Suppressor macrophage (primary cell): ENCODE measurements at places on chromosomes 13 and 19.

DNA sequence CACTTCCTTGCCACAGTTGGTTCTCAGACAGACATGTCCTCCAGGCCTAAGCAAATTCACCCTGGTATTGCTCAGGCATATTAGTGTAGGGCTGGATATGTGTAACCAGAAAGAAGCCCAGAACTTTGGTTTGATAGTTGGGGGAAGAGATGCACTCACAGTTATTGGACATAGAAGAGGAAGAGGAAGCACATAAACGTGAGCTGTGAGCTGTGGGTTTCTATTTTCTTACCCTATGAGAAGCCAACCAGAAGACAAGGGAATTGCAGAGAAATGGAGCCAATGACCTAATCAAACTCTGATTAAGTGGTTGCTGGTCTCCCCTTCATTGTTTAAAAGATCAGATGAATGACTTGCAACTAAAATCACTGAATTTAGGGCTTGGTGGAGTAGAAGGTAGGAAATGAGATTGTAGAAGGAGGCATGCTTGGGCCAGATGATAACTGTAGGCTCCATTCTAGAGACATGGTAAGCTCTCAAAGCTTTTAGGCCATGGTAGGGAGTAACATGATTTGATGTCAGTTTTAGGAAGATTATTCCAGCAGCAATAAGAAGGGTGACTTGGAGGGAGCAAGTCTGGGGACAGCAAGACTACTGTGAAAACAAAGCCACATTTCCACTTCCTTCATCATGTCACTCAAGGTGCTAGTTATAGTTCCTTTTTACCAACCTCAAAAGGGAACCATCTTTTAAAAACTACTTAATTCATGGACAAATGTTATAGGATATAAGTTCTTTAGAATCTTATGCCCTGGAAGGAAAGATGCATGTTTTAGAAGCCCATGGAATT is 24.1 kb upstream of the WDFY2 start:
- DNase-seq, result peak; percentile 41

DNA sequence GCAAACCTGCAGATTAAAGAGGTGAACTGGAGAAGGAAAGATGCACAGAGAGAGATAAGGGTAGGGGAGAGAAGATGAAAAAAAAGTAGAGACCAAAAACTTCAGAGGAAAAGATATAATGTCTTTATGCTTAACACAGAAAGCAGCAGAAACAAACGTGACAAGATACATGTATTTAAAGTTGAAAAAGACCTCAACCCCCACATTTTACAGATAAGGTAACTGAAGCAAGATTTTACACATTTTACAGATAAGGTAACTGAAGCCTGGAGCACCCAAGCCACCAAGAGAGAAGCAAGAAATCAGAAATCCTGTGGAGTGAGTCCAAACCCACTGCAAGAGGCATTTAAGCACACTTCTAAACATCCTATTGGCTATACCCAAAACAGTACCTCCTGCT is 185.3 kb downstream of the TBC1D4 start:
- DNase-seq, result no peak

DNA sequence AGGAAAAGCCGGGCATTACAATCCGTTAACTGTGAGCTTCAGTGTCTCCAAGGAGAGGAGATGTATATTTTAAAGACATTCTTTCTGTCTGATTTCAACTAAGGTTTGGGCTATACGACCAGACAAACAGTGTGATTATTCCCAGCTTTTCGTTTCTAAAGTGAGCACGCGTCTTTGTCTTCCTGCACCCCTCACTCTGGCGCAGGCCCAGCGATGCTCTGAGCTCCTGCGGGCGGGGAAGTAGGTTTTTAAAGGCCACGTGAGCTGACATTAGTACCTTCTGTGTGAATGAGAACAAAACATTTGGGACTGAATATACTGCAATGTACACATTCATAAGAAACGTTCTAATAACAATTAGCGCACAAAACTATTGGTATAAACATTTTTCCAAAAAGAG is 15.3 kb upstream of the RANBP3 start:
- DNase-seq, result no peak

DNA sequence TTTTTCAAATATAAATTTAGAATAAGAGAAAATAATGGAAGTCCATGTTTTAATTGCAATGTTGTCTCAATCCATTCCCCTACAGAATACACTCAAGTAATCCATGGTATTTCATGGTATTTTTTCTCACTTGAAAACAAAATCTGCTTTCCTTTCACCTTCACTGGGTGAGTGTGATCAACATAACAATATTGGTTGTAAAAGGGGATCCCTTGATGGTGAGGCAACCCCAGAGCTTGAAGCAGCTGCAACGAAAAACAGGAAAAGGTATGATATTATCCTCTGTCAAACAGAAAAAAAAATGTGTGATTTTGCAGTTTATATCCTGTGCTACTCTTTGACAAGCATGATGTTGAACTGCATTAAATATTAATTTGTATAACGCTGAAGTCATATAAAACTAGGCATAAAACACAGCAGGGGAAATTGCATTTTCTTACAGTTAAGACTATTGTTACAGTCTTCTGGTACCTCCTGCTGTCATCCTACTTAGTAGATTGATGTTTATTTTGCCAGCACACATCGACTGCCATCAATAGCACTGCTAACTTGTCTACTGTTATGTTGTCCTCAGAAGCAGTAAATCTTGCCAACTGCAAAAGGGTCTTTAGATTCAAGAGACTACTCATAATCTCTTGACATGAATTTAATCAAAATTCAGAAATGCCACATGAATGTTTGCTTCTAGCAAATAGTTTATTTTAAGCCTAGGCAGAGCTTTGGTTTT is 373.1 kb upstream of the MIR17HG start:
- no peak for DNase-seq

GRCh38 chr19:34370117-34370516 is 5.1 kb downstream of the GPI start:
- DNase-seq, result no peak

- peak; percentile 72 for DNase-seq
Measured at GRCh38 chr13:25286308-25286968, 850 bp downstream of the MTMR6 start.
